ENCODE measurements at places on chromosomes 1 and 21. TPM values are rescaled to one million over a fixed set of nuclear protein-coding genes. Genes with fewer than 3 reads are reported as not detected.

Gene CENPL
- total RNA-seq = 19.5 TPM

Gene RGS13
- not detected for total RNA-seq

Gene TMEM50B
- 34.4 TPM for total RNA-seq

Gene C1orf226
- 1.5 TPM for total RNA-seq

Gene ACKR1
- total RNA-seq = 0.32 TPM

Gene BSND
- total RNA-seq = not detected

Gene CSF3R
- total RNA-seq = not detected

Gene AHCYL1
- total RNA-seq = 44.5 TPM

Gene NBPF20
- total RNA-seq = 2.3 TPM

Gene DYNLT5
- 4.2 TPM for total RNA-seq

Gene TNFRSF1B
- 20.8 TPM for total RNA-seq

Gene AIM2
- total RNA-seq = not detected

Gene TEX38
- not detected for total RNA-seq

Gene GLMN
- total RNA-seq = 10.4 TPM

Gene HAO2
- total RNA-seq = not detected

Gene BMP8A
- total RNA-seq = 0.32 TPM

Gene DCDC2B
- total RNA-seq = not detected

Gene PGLYRP4
- not detected for total RNA-seq

Gene S1PR1
- total RNA-seq = 159 TPM

Gene MR1
- 1.3 TPM for total RNA-seq

Gene HES3
- total RNA-seq = not detected

Gene PRELP
- total RNA-seq = under 0.01 TPM

Gene MLLT11
- 5.8 TPM for total RNA-seq

Gene CYP2J2
- 0.91 TPM for total RNA-seq

Gene OR2T2
- not detected for total RNA-seq

Gene S100A4
- 7.9 TPM for total RNA-seq

Gene CACNA1E
- total RNA-seq = not detected

Gene CRYBG2
- total RNA-seq = under 0.01 TPM

Gene OR2T35
- total RNA-seq = not detected

Gene ERMAP
- 5.0 TPM for total RNA-seq

Gene RHOU
- 0.46 TPM for total RNA-seq

Gene OR2L8
- 0.30 TPM for total RNA-seq

Gene STUM
- total RNA-seq = not detected

Gene ALX3
- total RNA-seq = not detected

Gene DNASE2B
- not detected for total RNA-seq

Gene ATG4C
- 6.8 TPM for total RNA-seq

Gene CFHR5
- not detected for total RNA-seq

Gene LTN1
- total RNA-seq = 26.6 TPM

Data from epithelial cell of umbilical artery (primary cell).